Non-pigmented ciliary epithelial cell (primary cell): ENCODE measurements at places on chromosomes 11 and 22.

DNA sequence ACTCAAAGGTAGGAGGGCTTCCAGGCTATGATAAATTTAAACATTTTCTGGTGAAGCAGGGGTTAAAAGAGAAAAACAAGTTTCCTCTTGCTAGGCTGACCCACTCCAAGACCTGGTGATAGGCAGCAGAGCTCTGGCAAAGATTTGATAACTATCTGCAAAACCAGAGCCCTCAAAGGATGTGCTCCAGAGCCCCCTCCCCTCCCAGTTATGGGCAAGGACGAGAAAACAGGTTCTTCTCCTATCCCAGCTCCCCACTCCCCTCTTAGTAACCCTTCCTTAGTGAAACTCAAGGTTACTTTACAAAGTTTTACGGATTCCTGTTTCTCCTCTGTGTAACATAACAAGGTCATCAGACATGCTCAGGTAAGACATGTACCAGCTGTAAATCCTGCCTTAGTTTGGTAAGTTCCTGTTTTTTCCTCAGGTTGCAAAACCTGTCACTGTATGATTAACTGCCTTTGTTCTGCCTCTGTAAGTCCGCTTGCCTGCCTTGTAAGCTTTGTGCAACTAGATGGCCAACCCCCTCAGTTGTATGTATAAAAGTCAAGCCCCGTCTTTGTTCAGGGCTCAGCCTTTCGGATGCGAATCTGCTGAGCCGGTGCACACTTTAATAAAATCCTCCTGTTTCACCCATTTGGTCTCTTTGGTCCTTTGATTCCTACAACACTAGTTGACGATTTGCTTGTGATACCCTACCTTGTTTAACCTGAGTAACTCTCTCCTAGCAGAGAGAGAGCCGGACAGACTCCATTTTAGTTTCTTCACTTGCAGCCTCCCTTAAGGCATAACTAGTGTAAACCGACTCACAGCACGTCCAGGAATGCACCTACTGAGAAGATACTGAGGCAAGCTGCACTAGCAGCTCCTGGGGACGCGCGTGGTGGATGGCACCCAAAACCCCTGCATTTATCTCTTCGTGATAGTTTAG lies 13.9 kb downstream of the APOBEC3H start:
- DNase-seq = no peak

DNA sequence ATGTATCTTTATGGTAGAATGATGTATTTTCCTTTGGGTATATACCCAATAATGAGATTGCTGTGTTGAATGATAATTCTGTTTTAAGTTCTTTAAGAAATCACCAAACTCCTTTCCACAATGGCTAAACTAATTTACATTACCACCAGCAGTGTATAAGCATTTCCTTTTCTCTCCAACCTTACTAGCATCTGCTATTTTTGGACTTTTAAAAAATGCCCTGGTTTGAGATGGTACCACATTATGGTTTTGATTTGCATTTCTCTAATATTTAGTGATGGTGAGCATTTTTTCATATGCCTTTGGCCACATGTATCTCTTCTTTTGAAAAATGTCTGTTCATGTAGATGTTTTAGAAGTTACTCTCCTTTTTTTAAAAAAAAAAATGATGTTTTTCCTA lies 142.0 kb downstream of the METTL15 start:
- DNase-seq = no peak

GRCh38 chr11:9525116-9525515 lies 48.4 kb upstream of the WEE1 start:
- no peak for DNase-seq

DNA sequence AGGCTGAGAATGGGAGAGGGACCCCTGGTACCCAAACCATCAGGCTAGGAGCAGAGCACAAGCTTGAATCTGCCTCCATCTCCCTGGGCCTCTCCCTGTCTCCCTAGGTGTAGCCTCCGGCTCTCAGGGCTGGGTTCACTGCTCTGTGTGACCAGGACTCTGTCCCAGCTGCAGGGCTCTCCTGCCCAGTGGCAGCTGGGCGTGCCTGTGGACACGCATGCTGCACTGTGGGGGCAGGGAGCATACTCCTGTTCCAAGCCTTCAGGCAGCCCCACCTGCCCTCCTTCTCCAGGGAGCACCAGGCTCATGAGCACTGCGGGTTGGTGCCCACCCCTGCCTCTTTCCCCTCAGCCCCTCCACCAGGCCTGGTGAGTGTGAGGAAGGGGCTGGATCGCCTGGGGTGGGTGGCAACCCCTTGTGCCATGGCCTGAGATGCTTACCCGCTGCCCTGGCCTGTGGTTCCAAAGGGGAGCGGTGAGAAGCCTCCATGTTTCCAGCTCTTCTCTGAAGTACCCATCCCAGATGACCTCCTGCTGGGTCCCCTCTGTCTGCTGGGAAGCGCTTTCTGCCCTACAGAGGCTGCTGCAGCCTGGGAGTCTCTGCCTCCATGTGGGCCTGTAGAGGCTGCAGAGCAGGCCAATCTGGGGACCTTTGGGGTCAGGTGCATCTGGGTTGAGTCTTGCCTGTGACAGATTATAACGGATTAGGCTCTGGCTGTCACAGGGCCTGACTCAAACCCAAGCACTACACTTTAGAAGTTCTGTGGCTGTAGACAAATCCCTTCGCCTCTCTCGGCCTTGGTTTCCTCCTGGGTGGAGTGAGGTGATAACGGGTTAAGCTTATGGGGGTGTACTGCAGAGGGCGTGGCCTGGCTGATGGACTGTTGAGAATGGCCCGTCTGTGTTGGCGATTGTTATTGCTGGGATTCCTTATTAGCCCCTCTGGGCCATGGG lies 43.7 kb downstream of the WNT11 start:
- DNase-seq = no peak

- peak; percentile 37 for DNase-seq
These were observed 130.5 kb downstream of the FAM76B start for GRCh38 chr11:95659088-95659487.

GRCh38 chr11:133198438-133198837 lies 333.9 kb downstream of the OPCML start:
- no peak for DNase-seq

- DNase-seq = no peak
These were observed 27.5 kb upstream of the KRTAP5-7 start for GRCh38 chr11:71499546-71499945.

- DNase-seq = no peak
These were observed 86.0 kb downstream of the PPP6R3 start for GRCh38 chr11:68546555-68546954.

DNA sequence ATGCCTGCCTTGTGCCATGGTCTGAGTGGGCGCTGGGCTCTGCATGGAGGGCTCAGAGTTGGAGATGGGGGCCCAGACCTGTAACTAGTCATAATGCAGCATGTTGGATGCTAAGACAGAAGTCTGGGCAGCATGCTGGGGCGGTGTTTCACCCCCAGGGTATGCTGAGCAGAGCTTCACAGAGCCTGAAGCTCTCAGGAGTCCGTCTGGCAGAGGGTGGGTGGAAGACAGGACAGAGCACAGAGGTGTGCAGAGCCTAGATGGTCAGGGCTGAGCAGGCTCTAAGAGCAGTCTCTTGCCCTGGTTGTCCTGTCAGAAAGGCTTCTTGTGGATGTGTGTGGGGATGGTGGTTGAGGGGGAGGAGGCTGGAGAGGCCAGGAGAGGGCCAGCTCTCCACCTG lies 7.2 kb downstream of the TAF6L start:
- DNase-seq = no peak

GRCh38 chr22:30186510-30186909 lies 60.0 kb downstream of the LIF start:
- DNase-seq = no peak

DNA sequence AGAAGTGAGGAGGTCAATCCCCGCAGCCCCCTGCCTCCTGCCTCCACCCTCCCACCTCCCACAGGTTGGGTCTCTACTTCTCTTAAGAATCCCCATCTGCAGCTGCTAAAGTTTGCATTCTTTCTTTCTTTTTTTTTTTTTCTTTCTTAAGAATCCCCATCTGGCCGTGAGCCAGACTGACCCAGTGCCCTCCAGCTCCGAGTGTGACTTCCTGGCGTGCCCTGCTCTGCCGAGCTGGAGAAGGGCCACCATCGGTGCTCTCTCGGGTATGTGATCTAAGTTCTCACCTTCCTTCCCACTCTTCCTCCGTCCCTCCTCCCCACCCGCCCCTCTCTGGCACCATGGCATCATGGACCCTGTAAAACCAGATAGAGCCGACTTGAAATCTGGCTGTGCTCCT lies 66.7 kb upstream of the LMO1 start:
- no peak for DNase-seq

- DNase-seq = no peak
These were observed 191.8 kb upstream of the E2F8 start for GRCh38 chr11:19432370-19433061.

GRCh38 chr11:36501236-36501635 lies 8.8 kb downstream of the TRAF6 start:
- DNase-seq = no peak

GRCh38 chr11:2837096-2837601 lies 48.4 kb downstream of the CDKN1C start:
- no peak for DNase-seq

DNA sequence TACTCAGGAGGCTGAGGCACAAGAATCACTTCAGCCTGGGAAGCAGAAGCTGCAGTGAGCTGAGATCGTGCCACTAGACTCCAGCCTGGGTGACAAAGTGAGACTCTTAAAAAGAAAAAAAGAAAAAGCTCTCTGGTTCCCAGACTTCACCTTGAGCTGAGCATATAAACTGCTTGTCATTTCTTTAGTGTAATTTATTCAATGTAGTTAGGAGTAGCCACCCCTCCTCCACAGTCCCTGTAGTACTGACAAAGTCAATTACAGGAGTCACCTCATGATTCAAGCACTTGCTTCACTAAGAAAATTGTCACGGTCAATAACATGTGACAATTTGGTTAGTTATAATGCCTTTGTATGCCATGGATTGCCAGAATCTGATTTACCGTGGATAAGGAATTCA lies 7.2 kb downstream of the OR4D10 start:
- no peak for DNase-seq

- peak; percentile 22 for DNase-seq
These were observed 36.5 kb downstream of the NADSYN1 start for GRCh38 chr11:71489311-71490043.

GRCh38 chr11:11972730-11973341 lies 35.6 kb downstream of the DKK3 start:
- no peak for DNase-seq

GRCh38 chr11:70662691-70663098 lies 264.4 kb downstream of the CTTN start:
- DNase-seq = no peak

DNA sequence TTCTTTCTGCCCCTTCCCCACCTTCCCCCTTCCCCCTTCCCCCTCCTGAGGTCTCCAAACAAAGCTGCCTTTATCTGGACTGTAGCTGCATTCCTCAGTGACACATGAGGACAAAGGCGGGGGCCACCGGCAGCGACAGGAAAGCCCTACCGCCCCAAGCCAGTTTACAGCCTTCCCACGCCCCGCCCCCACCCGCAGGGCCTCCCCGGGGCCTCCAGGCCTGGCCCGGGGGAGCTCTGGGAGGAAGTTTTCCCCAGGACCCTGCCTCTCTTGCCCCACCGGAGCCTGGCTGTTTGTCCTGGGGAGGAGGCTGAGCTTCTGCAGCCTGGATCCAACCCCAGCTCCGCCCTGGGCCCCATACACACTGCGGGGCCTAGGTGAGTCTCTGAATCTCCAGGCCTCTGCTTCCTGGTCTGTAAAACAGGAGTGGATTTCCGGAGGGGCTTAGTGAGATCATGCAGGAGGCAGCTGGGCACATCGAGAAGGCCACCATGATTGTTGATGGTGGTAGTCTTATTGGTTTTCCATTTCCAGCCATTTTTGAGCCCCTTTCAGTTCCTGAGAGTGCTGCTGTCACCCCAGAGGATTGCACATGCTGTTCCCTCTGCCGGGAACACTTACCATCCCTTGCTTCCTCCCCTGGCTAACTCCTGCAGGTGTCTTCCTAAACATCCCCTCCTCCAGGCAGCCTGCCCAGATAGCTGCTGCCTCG lies 130.7 kb downstream of the MN1 start:
- DNase-seq = no peak

DNA sequence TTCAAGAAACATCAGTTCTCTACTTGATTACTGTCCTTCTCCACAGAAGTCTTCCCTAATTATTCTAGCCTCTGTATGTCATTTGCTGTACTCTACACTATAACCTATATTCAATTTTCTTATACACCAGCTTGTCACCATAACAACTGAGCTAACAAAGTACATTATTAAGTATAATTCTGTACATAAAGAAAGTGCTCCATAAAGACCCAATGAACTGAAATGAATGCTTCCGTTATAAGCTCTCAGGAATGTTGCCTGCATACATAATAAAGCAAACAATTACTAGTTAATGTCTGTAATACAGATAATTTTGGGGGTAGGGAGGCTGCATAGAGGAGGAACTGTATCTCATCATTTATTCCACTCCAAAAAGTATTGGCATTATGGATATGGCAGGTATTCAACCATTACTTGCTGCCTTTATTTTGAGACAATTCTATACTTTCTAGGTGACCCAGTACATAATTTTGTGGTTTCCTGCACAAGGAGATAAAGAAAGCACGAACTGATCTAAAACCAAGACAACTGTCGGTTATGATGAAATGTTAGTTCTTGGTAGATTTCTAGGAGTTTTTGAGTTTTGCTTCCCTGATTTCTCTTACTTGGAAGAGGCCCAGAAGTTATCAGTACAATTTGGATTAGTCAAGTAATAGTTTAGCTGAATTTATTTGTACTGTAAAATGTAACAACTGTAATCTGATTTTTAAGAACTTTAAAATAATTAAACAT lies 202.5 kb downstream of the SBF2 start:
- peak; percentile 14 for DNase-seq

DNA sequence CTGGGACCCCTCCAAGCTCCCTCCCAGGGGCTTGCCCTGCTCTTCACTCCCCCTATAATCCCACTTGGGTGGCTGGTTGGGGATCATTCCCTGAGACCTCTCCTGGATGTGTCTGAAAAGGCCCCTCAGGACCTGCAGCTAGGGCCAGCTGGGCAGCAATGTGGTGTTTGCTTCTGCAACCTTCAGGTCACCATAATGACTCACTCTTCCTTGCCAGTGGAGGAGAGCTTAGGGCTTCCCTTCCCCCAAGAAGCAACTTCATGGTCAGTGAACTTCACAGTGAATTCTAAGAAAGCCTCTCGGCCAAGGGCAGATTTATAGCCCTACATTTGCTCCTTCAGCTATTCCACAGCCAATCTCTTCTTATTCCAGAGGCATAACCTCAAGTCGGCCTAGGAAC lies 45.1 kb upstream of the TSPAN18 start:
- peak; percentile 6 for DNase-seq

GRCh38 chr22:24765166-24765565 lies 9.4 kb downstream of the PIWIL3 start:
- DNase-seq = no peak

DNA sequence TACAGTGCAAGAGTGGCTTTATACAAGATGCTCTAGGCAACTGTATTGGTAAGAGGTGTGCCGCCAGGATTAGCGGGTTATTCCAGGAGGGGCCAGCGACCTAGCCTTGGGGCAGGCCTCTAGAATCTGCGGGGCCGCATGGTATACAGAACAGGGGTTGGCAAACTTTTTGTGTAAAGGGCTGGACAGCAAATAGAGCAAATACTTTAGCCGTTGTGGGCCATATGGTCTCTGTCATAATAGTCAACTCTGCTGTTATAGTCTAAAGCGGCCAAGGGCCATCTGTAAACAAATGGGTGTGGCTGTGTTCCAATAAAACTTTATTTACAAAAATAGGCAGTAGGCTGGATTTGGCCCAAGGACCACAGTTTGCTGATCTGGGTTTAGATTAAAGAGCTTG lies 32.6 kb downstream of the FBLN1 start:
- DNase-seq = no peak
